Endothelial cell (in vitro differentiated cells): ENCODE measurements at places on chromosomes 4 and X. TPM values are rescaled to one million over a fixed set of nuclear protein-coding genes. Genes with fewer than 3 reads are reported as not detected.

DNA sequence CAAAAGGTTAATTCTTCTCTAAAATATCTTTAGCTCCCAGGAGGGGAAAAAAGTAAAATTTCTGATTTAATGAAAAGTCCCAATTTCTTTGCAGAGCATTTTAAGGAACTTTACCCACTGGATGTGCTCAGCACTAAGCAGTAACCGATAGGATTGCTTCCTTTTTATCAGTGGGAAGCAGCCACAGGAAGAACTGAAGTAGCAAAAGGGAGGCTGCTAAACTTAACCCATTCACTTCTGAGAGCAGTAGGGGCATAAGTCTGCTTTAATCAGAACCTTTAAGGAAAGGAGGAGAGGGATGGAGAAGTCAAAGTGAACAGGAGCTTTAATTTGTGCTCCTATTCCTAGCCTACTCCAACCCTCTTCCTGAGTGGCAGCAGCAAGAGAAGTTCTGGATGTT lies at the start of gene F8:
Gene F8 (minus strand): TSS at position 139 of the 400 bp plus-strand sequence. CDS start 171 bp downstream, outside the sequence.
- no peak for DNase-seq

DNA sequence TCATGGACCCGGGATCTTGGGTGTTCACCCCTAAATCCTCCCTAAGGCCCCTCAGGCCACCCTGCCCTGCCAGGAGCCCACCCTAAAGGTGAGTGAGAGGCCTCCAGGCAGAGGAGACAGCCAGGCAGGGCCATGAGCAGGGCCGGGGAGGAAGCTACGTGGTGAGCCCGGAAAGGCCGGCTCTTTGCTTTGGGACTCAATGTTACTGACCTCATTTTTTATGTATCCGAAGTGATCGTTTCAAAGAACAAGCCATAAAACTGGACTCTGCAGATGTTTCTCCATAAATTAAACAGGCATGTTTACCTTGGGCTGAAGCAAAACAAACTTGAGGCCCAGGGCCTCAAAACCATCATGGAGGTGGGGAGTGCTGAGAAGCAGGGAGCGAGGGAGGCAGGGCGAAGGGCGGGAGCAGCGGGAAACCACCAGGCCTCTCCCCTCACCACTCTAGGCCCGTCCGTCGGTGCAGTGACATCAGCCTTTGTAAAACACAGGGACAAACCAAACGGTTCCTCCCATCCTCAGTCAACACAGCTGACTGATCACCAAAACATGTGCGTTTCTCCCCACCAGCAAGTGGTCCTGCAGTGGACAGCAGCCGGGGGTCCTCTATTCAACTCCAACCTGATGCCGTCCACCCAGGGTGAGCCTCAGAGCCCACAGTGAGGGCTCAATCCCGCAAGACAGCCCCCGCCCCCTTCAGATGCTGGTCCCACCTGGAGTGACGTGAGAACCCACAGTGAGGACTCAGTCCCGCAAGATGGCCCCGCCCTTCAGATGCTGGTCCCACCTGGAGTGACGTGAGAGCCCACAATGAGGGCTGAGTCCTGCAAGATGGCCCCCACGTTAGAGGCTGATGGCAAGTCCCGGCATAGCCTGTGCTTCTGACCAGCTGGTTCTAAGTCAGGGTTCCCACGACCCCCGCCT lies 102.9 kb upstream of the LRPAP1 start:
- no peak for DNase-seq

GRCh38 chrX:131764216-131764615 lies 220.3 kb downstream of the OR13H1 start:
- DNase-seq = no peak

Gene ARR3
- total RNA-seq = not detected

Gene LRIT3
- 0.95 TPM for total RNA-seq

DNA sequence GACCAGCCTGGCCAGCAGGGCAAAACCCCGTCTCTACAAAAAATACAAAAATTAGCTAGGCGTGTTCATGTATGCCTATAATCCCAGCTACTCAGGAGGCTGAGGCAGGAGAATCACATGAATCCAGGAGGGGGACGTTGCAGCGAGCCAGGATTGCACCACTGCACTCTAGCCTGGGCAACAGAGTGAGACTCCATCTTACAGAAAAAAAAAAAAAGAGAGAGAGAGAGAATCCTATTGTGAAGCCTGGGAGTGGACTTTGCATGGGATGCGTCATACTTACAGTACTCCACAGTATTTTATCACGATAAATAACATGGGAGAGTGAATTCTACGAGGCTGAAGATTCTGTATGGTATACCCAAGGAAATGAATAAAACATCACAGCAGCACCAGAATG lies 139.6 kb downstream of the AASDH start:
- DNase-seq = no peak

Gene PLP1
- 9.6 TPM for total RNA-seq

DNA sequence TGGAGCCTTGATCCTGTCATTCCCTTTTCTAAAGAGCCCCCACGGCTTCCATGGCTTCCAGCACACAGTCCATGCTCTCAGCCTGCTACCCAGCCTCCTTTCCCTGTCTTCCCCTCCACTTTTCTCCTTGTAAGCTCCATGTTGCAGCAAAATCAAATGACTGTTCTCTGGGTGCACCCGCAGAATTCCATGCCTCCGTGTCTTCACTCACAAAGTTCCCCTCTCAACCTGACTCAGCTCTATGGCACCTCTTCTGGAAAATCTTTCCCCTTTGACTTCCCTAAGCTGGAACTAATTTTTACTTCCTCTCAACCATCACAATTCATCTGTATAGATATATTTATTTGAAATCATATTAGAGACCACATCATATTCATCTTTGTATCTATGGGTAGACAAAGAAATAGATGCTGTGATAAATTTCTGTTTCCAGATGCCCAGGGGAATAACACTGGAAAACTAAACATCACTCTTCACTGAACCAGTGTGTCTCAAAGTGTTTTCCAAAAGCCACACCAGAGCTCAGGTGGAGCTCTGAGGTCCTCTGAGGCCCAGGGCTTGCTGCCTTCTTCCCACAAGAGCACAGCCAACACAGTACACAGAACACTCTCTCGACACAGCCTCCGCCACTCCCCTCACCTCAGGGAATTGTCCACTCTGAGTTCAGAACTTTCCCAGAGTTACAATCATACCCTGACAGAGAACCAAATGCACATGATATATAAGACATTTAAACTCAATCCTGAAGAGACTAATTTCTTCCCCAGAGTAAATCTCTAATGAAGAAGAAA lies 3.3 kb downstream of the SETD7 start:
- no peak for DNase-seq

DNA sequence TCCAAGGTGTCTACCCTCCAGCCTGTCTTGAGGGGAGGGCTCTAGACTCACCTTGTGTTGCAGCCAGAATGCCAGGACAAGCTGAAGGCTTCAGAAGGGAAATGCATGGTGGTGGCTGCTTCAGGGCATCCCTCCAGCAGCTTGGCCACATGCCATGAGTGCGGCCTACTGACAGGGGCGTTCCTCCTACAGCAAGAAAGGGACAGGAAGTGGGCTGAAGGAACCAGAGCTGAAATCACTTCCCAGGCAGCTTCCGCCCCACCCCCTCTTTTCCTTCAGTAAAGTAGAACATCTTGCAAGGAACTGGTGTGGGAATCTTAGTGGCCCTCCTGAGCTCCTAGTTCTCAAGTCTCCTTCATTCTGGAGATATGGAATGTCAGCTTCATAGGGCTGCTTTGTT lies 167.5 kb upstream of the DGKK start:
- no peak for DNase-seq

GRCh38 chr4:30172416-30172815 lies 547.8 kb upstream of the PCDH7 start:
- no peak for DNase-seq

Gene BCAP31
- 282 TPM for total RNA-seq

DNA sequence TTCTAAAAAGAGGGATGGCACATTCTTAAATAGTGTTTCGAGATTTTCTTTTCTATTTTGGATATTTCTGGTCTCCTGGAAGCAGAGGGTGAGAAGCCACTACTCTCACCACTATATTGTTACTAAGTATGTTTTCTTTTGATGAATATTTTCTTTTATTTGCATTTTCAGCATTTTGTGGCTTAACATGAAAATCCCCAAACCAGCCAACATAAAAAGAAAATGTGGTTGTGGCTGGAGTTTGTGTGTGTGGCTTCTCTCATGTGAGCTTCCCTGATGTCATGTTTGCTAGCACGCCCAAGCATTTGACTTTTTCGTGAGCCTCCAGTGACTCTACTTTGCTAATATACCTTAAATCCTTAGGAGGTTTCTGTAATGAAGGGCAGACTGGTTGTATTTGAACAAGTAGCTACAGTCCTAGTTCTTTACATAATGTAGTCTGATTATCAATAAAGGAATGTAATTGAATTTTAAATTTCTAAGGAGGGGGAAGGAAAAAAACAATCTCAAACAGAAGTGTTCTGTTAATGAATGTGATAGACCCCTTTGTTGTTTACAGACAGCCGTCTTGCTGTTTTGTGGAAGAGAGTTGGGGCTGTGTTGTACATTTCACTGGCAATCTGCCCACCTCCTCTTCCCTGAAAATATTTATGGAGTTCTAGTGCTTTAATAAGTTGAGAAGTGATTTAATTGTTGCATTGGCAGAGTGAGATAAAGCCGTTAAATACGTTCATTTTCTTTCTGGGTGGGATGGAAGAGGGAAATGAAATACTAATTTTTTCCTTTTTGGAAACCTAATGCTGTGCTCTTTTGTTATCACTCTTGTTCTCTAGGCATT lies 114.6 kb downstream of the ARHGAP10 start:
- no peak for DNase-seq

DNA sequence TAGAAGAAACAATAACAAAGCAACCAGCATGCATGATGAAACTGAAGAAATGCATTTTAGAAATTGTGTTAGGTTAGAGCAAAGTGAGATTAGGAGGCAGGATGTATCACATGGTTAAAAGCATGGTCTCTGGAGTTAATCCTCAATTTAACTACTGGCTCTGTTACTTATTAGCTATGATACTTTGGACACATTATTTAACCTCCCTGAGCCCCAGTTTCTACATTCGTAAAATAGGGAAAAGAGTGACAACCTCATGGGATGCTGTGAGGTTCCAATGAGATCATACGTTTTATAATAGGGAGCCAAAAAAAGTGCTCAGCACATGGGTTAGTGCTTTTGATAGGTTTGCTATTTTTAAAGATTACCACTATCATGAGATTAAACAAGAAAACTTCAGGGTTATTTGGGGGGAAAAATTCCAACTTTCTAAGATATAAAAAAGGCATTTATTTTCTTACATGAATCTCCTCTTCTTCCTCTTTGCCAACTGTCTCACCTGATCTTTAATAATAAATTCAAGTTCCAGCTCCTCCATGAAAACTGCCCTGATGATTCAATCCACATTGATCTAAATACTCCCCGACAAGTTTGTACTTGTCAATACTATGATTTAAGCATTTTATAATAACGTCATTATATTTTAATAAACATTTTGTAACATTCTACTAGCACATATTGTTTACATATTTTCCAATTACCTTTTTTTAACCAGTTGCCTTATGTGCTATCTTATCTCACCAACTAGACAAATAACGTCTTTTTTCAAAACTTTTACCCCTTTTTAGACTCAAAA lies 4.6 kb downstream of the SEC31A start:
- no peak for DNase-seq

DNA sequence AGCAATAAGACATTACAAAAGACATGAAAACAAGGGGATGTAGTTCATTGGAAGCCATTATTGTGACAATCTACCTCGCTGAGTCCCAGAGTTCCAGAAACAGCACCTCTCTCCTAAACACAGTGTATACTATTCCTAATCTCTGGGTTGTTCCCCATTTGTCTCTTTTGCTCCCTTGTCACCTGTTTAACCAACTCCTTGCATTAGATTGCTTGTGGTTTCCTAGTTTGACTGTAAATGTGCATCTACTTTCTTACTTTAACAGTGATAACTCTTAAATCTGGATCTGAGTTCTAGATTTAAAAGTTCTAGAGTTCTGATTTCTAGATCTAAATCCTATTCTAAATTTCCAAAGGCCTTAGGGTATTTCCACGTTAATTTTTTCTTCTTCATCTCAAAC lies 71.6 kb upstream of the TET2 start:
- DNase-seq = no peak
